ENCODE measurements at places on chromosomes 3 and 15. TPM values are rescaled to one million over a fixed set of nuclear protein-coding genes. Genes with fewer than 3 reads are reported as not detected.

Gene ARHGEF26
- 0.25 TPM for total RNA-seq

GRCh38 chr3:43031485-43031884, 52.4 kb downstream of the GASK1A start:
- no peak for DNase-seq

- peak; percentile 36 for DNase-seq
These were observed 9.7 kb downstream of the SCAMP2 start for GRCh38 chr15:74863239-74864056.

GRCh38 chr3:15348246-15348645, 15.9 kb upstream of the SH3BP5 start:
- DNase-seq, result no peak

Measured in activated naive CD4-positive, alpha-beta T cell treated with anti-CD3 and anti-CD28 coated beads for 36 hours (primary cell).